CD4-positive, alpha-beta T cell treated with Interleukin-10 for 1 hour (primary cell): ENCODE measurements at places on chromosomes 13 and 19.

- no peak for DNase-seq
Observed at GRCh38 chr19:47082493-47082892, 31.1 kb downstream of the ZC3H4 start.

GRCh38 chr19:41911889-41912731 lies 16.1 kb downstream of the ERFL start:
- no peak for DNase-seq

DNA sequence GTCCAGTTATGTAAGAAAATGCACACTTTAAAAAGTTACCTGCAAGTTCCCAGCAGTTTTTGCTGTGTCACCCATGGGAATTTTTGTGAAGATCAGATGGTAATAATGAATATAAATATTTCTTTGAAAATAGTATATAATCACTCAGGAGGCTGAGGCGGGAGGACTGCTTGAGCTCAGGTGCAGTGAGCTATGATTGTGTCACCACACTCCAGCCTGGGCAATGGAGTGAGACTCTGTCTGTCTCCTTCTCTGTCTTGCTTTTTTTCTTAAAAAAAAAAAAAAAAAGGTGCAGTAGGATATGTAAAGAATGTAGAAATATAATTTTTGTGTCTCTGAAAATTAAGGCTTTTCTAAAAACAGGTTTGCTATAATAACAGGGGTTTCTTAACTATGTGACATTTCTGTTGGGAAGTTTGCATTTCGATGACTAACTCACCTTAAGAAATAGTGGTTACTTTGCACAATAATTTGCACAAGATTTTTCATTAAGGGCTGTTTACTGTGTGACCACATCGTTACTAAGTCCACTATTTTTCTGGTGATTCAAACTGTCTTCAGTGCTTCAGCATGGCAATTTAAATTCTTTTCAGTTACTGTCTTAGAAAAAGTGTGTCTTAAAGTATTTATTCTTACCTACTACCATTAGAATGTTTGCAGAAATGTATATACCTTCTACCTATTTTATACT lies 37.3 kb downstream of the DNAJC3 start:
- DNase-seq: no peak

DNA sequence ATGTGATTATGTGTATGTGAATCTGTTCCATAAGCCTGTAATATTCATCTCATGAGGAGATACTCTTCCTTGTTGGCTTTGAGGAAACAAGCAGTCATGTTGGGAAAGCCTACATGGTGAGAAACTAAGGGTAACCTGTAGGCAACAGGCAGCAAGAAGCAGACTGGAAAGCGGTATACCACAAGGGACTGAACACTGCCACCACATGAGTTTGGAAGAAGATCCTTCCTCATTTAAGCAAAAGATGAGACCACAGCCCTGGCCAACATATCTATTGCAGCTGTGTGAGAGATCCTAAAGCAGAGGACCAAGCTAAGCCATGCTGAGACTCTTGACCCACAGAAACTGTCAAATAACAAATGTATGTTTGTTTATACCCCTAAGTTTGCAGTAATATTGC lies 134.8 kb downstream of the B3GLCT start:
- DNase-seq: no peak
